Mammary epithelial cell (primary cell): ENCODE measurements at places on chromosomes 4 and X. TPM values are rescaled to one million over a fixed set of nuclear protein-coding genes. Genes with fewer than 3 reads are reported as not detected.

SEPSECS gene
- 7.8 TPM for total RNA-seq

LAMTOR3 gene
- total RNA-seq = 28.4 and 32.5 TPM in 2 replicates

- DNase-seq = no peak
Observed at GRCh38 chrX:49269767-49270248, at the start of gene PPP1R3F. TSS of gene PPP1R3F (plus strand) at chrX:49269793. CDS start at chrX:49269870, 77 bp downstream.

TCEAL6 gene
- total RNA-seq = not detected in 2 replicates

DNA sequence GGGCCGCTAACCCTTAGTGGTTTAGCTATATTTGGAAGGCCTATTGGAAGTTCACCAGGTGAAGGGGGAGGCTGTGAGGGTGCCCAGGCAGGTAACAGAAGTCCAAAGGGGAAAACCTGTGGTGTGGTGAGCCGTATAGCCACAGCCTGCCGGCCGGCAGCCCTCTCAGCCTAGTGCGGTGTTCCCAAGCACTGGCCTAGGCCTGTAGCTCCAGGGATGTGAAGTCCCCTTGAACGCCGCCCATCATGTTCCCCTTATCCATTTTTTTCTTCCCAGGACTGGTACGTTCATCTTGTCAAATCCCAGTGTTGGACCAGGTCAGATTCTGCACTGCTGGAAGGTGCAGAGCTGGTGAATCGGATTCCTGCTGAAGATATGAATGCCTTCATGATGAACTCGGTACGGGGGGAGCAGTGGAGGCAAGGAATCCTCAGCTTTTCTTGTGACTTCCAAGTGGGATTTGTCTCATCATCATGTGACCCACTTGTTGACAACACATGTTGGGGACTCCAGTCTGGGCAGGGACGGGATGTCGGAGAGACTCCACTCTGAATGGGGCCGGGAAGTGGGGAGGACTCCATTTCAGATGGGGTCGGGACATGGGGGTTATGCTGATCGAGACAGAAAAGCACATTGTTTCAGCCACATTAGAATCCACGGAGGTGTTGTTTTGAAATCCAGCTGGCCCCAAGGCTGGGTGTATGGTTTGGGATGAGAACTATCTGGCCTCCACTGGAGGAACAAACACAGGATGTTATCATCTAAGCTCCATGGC is 39.2 kb upstream of the MSANTD1 start:
- DNase-seq = no peak

- DNase-seq = no peak
Observed at GRCh38 chr4:88719381-88719780, 21.8 kb upstream of the NAP1L5 start.

- DNase-seq = peak; percentile 20
Observed at GRCh38 chr4:103645991-103646390, 73.8 kb downstream of the TACR3 start.

CABS1 gene
- total RNA-seq = not detected

GRCh38 chrX:40154853-40155588 is 57.3 kb upstream of the BCOR start:
- no peak for DNase-seq

DNA sequence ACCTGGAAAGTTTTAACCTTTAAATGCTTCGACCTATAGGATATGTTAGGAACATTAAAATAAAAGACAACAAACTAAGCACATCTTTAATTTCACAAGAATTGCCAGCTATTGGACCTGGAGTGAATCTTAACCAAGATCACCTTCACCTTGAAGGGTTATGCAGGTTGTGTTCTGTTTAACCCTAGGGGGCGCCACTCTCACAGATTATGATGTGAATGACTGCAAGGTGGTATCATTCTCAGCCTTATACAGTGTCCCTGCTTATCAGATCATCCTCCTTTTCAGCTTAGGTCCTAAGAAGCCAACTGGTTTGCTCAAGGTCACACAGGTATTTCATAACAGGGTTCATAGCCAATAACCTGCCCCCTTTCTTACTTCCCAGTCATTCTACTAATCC is 23.5 kb downstream of the INTS6L start:
- no peak for DNase-seq

- peak; percentile 85 for DNase-seq
Observed at GRCh38 chrX:155881158-155881993, at the start of gene VAMP7. TSS of gene VAMP7 (plus strand) at chrX:155881345. CDS start at chrX:155889467, 8,122 bp downstream.

GRCh38 chr4:26490111-26490959 is at the start of gene CCKAR:
TSS of gene CCKAR (minus strand) at chr4:26490484. CDS start at chr4:26490267, 217 bp downstream.
- DNase-seq = no peak

MID2 gene
- total RNA-seq = 22.1 and 27.7 TPM in 2 replicates

LGI2 gene
- total RNA-seq = not detected

DNA sequence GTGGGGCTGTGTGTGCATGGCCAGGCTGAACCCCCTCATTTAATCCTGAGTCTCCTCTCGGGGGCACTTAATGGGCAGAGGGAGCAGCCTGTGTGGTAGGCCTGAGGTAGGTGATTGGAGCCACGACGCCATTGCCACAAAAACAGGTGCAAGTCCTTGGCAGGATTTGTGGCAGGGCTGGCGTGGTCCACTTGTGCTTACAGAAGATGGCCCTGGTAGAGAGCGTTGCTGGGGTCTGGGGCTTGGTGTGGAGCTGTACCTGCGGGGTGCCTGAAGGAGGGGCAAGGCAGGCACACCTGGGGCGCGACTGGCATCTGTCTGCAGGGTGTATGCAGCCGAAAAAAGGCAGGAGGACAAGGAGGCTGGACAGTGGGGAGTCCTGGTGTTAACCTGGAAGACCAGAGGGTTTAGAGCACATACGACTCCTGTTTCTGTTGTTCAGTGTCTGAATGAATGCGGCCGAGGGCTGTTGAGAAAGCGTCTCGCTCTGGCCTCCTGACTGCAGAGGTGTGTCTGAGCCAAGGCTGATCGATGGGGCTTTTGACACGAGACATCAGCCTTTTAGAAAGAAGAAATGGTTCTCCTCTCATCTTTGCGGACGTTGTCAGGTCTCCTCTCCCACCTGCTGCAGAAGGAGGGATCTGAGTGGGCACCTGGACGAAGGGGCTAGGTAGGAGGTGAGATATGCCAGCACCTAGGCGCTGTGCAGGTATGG is 52.0 kb downstream of the TBC1D14 start:
- no peak for DNase-seq

DNA sequence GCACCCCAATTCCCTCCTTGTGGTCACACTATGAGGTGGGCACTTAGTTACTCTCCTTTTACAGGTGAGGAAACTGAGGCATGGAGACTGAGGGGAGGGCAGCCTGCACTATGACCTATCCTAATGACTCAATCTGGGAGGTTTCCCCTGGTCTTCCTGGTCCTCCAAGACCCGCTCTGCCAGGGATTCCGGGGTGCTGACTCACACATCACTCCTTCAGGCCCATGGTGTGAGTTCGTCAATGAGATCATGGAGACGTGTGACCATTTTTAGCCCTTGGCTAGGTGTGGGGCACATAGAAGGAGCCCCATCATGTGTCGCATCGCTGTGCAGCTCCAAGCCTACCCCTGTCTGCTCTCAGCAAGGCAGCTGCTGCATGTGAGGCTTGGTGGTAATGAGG is 32.4 kb upstream of the BCOR start:
- DNase-seq = peak; percentile 67

RP2 gene
- 10.4 and 12.8 TPM in 2 replicates for total RNA-seq

SPANXA2 gene
- not detected in 2 replicates for total RNA-seq

PDHA2 gene
- not detected for total RNA-seq

TRIM75 gene
- total RNA-seq = not detected

GRCh38 chrX:118459494-118459893 is 36.1 kb upstream of the DOCK11 start:
- peak; percentile 12 for DNase-seq

GRCh38 chr4:77613267-77613666 is 7.6 kb downstream of the CXCL13 start:
- DNase-seq = no peak

DNA sequence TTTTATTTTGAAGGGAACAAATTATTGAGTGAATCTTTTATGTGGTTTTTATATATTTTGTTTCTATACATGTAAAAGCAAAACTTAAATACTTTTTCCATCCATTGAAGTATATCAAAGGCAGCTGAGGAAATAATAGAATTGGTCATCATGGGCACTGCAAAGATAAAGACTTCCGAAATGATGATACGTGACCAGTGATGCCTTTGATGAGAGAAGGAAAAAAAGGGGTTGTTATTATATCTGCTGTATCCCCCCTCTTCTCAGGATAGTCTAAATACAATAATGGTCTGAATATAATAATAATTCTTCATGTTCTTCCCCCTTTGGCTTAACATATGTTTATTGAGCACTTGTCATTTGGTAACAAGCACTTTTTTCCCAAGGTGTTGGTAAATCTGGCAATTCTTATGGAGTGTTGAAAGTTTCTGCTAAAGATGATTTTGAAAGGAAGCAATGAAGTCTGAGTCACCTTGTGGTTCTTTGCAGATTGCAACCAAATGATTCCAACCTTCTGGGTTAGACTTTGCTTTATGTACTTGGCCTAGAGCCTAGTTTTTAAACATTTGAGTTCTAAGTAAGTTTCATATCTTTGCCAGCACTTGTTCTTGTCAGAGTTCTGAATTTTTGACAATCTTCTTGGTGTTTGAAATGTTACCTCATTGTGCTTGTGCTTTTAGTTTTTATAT is 60.8 kb downstream of the USP9X start:
- DNase-seq = peak; percentile 86

GRCh38 chr4:62003695-62004094 is 803.6 kb downstream of the ADGRL3 start:
- no peak for DNase-seq

ADGRL3 gene
- 2.8 TPM for total RNA-seq

- peak; percentile 17 for DNase-seq
Observed at GRCh38 chr4:126172126-126172525, 857.4 kb downstream of the FAT4 start.

GRCh38 chr4:7539659-7540058 is 104.9 kb upstream of the PSAPL1 start:
- no peak for DNase-seq

GRCh38 chr4:115274545-115274944 is 161.1 kb upstream of the NDST4 start:
- no peak for DNase-seq

- DNase-seq = no peak
Observed at GRCh38 chr4:6468376-6468775, 4.0 kb downstream of the PPP2R2C start.

DNA sequence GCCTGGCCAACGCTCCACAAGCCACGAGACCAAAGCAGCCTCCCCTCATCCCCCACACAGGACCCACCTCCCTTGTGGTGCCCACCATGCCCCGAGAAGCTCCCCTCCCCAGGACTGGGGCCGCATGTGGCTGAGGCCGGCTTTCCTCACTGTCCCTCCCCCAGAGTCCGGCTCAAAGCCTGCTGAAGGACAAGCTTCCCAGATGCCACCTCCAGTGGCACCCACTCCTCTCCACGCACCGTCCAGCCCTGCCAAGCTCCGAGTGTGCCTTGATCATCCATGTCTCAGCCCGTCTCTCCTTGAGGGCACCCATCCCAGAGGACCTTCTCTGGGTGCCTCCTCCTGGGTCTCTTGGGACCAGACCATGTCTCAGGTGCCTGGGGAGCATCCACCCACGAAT is 58.8 kb upstream of the MXD4 start:
- DNase-seq = no peak

IQSEC2 gene
- total RNA-seq = 12.0 TPM

DNA sequence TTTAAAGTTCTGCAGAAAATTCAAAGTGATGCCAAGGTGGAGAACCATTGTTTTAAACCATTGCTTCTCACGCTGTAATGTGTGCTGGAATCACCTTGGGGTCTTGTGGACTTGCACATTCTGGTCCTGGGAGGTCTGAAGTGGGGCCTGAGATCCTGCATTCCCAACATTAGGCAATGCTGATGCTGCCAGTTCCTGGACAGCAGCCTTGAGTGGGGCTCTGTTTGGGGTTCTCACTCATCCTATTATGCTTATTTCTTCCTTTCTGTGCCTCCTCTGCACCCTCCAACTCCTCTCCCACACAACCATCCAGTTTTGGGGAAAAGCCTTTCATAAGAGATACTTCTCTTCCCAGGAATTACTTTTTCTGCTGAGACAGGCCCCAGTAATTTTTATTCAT is 44.2 kb upstream of the RASSF6 start:
- no peak for DNase-seq

GRCh38 chrX:75623535-75623934 is 100.7 kb upstream of the ZDHHC15 start:
- DNase-seq = no peak

PF4V1 gene
- not detected in 2 replicates for total RNA-seq

ETDA gene
- total RNA-seq = not detected in 2 replicates

DNA sequence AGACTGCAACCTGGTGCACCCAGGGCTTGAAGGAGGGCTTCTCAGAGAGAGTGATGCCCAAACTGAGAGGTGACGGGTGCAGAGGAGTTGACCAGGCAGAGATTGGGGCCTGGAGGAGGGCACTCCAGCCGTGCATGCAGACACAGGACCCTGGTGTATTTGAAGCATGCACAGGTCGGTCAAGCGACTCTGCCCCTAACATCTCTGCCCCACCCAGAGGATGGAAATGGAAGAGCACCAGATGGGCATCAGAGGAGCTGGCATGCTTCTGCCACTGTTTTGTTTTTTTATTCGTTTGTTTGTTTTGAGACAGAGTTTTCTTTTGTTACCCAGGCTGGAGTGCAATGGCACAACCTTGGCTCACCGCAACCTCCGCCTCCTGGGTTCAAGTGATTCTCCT is 320.9 kb downstream of the EVC2 start:
- DNase-seq = no peak

DNA sequence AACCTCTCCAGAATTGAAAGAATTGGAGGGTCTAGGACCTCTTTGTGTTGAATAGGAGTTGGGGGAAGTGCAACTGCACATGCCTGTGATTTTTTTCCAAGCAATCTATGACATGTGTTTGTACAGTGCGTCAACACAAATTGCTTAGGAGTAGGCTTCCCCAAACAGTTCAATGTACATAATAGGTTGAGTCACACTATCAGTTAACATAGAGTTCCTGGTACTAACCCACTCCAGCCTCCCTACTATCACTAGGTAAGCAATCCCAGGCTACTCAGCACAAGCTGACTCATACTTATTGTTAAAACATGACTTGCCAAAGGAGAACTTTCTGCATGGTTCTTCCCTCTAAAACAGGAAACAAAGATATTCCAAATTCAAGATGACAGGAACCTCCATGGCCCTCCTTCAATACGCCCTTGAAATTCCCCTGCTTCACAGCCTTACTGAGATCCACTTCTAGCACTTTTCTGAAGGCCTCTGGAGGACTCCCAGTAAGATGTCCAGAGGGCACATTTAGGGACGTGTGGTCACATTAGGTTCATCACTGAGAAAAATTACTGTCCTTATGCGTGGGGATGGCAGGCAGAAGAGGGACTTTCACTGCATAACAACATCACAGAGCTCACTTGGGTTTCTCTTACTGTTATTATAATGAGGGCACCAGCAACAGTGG is 8.4 kb upstream of the VSIG1 start:
- DNase-seq = peak; percentile 85

- DNase-seq = no peak
Observed at GRCh38 chr4:6694177-6694901, 661 bp downstream of the S100P start.

LANCL3 gene
- total RNA-seq = 0.56 and 1.4 TPM in 2 replicates

- DNase-seq = peak; percentile 1
Observed at GRCh38 chrX:116961872-116962582, 499.3 kb upstream of the CT83 start.

- DNase-seq = peak; percentile 47
Observed at GRCh38 chr4:19739101-19739651, 512.5 kb upstream of the SLIT2 start.

- DNase-seq = no peak
Observed at GRCh38 chrX:130170752-130171445, 863 bp upstream of the RAB33A start.

GRCh38 chrX:126489116-126489695 is 63.4 kb downstream of the DCAF12L1 start:
- no peak for DNase-seq

GPRASP2 gene
- 15.3 TPM for total RNA-seq
